ENCODE measurements at places on chromosomes 6 and 20.

GRCh38 chr6:42522942-42523814 lies 40.7 kb upstream of the UBR2 start:
- no peak for DNase-seq

DNA sequence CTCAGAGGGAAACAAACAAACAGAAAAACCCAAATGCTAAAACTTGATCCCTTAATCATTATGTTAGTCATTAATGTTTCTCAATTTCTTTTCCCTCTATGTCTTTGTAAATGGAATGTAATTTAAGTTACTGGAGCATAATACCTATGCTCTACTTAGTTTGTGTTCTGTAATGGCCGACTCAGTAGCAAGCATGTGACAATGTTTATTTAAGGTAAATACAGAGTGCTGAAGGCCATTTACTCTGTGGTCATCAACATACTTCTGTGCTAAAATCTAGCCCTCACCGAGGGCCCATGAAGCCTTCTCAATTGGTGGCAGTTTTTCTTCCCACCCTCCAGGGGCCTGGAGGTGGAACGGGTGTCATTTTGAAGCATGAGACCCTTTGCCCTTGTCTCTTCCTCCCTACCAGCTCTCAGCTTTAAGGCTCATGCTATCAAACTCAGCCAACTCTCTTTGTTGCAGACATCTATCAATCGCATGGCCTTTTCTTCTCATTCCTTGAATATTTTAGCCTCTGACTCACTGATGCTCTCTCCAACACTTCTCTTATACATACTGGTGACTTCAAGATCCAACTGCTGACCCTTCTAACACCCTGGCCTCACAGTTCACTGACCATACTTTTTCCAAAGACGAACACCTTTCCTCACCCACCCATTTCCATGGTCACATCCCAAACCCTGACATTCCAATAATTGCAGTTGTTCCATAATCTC lies 48.2 kb downstream of the STX7 start:
- DNase-seq, result no peak

DNA sequence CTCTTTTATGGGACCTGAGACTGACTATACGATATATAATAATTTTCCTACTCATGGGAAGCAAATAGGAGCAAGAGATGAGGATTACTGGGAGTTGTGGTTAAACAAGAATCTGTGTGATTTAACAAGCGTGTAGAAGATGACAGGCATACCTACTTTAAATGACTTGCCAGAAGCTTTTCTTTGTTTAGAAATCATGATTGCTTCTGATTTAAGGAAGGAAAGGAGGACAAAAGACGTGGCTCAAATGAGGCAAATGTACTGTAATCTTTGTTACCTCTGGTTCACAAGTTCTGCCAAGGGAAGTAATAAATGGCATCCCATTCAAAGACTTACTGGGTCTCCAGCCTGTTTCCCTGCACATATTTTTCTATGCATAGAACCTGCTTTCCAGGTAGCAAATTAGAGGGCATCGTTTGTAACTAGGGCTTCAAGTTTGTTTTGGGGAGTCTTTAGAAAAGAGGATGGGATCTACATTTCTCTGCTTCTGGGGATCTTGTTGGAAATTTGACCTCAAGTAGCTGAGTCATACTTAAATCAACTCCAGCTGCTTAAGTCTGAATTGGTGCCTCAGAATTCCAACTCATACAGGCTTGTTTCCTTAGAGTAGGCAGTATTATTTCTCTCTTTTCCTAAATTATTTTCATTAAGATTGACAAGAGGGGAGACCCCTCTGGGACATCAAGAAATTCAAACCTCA lies 2.9 kb upstream of the TRMT11 start:
- no peak for DNase-seq

- DNase-seq, result no peak
These were observed 120.3 kb downstream of the IMPG1 start for GRCh38 chr6:75952128-75952527.

DNA sequence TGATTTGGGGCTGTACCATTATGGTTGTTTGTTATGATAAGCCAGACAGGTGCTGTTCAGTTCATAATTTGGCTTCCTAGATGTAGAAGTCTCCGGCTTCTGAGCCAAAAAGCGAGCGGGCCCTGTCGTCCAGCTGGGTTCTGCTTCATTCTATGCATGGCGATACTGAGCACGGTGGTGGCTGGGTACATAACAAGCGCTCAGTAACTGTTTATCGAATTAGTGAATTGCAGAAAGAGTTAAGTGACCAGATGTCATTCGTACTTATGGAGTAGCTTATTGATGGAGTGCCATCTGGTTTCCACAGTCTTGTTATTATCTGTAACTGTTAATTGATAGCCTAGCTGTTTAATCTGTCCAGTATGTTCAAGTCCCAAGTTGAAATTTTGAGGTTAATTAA lies 85.0 kb downstream of the DTD1 start:
- DNase-seq, result no peak

DNA sequence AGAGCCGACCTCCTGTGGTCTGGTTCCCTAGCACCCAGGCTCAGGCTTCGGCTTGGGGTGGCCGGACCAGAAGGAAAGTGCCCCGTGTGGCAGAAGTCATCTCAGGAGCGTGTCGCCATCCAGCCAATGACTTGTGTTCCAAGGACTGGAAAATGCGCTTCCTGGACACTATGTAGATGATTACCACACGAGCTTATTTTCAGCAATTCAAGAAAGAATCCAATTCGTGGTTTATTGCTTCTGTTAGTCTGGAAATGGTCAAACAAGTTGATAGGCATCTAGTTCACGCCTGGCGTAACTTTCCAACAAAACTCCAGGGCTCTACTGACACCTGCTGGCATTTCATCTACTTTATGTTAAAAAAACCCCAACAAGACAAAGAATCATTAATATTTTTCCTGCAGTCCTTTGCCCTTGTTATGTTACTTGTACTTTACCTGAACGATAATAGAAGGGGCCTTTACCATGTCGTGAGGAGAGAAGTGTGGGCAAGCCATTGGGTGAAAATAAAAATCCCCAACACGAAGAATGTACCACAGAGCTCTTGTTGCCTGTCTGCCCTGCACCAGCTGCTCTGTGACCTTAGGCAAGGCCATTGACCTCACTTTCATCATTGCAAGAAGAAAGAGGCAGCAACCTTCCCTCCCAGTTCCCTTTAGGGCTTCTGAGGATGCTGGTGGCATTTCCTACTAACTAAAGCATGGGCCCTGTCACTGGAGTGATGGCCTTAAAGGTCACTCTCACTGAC lies 154.7 kb upstream of the LAMP5 start:
- no peak for DNase-seq

DNA sequence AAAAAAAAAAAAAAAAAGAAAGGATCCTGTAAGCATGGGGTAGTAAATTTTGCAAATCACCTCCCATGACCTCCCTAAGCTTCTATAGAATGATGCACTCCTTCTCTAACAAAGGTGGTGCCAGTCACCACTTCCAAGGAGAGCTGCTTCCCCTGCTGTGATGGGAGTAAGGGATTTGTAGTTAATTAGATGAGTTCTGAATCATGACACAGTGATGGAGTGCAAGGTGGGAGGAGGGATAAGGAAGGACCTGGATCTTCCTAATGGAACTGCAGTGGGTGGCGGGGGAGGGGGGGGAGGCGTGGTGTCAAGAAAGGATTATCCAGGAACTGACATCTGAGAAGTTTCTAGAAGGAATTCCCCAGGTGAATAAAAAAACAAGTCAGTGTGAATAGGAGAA lies 47.8 kb downstream of the NRN1 start:
- DNase-seq, result no peak

DNA sequence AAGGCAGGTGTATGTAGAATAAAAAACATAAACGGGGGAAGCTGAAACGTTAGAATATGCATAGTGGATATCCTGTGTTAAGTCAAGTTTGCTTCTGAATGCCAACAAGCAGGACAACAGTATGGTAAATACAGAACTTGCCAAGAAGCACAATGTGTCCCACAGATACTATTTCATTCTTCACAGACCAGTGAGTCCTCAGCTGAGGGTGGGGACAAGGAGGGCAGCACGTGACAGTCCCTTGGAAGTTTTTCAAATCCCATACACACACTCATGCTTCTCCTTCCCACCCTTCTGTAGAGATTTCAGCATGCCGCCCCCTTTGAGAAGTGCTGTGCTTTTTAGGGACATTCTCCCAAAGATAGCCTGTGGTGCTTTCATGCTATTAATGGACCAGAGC lies 268.5 kb upstream of the ECI2 start:
- no peak for DNase-seq

DNA sequence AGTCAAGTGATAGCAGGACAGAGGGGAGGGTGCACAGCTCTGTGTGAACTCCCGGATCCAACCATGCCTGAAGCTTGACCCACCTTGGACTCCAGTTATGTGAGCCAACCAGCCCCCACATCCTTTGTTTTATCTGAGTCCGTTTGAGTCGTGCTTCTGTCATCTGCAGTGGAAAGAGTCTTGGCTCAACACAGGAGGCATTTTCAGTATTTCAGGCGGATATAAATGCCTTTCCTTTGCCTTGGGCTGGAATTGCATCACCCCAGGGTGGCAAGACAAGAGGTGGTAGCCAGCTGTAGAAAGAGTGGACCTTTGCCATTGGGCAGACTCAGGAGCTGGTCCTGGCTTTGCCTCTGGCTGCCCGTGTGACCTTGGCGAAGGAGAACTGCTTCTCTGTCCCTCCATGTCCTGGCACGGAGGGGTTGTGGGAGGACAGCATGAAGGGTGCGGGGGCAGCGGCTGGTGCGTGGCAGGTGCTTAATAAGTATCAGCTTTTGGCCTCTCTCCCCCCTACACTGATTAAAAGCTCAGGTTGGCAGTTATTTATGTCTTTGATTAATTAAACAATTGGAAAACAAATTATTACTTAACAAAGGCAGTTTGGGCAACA lies 42.6 kb upstream of the APCDD1L start:
- DNase-seq, result no peak

DNA sequence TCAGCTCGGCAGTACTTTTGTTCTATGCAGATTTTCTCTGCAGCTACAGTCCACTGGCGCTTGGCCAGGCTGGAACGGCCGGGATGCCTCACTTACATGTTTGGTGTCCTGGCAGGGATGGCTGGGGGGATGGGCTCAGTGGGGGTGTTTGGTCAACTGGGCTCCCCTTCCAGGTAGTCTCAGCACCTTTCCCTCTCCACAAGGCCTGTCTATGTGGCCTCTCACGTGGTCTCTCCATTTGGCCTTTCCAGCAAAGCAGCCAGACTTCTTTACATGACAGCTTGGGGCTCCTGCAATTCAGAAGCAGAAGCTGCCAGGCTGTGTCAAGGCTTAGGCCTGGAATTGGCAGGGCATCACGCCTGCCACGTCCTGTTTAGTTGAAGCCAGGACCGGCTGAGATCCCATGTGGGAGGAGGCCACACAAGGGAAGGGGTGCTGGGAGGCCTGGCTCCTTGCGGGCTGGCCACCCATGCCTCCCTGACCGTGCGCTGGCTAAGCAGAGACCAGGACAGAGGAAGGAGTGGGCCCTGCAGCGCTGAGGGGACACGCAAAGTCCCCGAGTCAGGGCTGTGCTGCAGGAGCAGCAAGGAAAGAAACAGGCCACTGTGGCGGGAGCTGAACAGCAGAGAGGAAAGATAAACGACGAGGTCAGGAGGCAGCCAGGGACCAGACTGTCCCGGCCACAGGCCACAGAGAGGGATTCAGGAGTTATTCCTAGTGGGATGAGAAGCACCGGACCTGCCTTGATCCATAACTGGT lies 38.9 kb downstream of the MGME1 start:
- no peak for DNase-seq

DNA sequence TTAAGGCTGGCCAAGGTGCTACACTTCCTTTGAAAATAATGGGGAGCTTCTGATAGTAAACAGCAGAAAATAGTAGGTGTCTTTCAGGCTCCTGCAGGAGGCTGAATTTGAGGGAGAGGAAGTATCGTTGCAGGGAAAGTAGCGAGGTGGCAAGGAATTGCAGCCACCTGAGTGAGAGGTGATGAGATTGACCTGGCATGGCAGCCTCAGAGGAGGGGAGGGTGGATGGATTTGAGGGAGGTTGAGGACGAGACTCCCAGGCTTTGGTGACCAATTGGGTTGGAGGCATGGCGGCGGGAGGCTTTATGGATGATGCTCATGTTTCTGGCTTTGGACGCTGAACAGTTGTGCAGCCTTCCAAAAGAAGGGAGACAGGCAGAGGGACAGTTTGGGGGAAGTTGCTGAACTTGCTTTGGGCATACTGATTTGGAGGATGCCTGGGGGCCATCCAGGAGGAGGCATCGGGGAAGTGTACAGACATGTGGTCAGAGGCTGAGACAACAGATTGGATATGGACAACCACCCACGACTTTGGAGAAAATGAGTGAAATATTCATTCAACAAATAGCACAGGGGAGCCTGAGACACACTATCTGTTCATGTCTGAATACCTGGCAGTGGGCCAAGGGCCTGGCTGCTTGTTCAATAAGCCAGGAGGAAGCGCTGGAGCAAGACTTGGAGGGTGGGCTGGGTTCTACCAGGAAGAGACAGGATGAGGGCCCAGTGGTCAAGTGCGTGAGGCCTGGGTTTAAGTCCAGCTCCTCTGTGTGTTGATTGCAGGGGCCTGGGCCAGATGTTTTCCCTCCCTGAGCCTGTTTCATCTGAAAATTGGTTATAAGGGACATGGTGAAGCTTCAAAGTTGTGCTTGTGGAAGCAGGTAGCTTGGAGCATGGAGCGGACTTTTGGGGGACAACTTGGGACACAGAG lies 113.2 kb downstream of the CEBPB start:
- DNase-seq, result no peak

DNA sequence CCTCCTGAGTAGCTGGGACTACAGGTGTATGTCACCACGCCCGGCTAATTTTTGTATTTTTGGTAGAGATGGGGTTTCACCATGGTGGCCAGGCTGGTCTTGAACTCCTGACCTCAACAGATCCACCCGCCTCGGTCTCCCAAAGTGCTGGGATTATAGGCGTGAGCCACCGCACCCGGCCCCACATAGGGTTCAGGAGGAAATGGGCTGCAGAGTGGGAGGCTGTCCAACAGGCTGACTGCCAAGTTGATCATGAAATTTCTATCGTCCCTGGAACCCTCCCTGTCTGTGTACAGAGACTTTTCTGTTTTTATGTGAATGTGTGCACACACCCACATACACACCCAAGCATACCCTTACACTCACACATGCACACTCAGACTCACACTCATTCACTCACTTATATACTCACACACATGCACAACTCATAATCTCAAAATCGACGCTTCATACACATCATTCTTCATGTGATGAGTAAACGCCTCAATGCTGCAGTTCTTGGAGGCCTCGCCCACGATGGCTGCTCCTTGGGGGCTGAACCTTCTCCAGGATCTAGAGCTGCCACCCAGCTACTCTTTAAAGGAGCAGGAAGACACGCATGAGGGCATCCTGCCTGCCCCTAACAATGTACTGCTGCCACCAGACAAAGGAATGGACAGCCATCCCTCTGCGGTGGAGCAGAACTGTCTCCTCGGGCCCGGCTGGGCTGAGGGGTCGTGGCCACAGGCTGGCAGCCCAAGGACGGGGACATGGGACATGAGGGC lies 35.6 kb downstream of the SUN5 start:
- no peak for DNase-seq

Data from NCI-H1930 (cell line).